Activated naive CD8-positive, alpha-beta T cell treated with anti-CD3 and anti-CD28 coated beads for 36 hours (primary cell): ENCODE measurements at places on chromosomes 5 and 9.

DNA sequence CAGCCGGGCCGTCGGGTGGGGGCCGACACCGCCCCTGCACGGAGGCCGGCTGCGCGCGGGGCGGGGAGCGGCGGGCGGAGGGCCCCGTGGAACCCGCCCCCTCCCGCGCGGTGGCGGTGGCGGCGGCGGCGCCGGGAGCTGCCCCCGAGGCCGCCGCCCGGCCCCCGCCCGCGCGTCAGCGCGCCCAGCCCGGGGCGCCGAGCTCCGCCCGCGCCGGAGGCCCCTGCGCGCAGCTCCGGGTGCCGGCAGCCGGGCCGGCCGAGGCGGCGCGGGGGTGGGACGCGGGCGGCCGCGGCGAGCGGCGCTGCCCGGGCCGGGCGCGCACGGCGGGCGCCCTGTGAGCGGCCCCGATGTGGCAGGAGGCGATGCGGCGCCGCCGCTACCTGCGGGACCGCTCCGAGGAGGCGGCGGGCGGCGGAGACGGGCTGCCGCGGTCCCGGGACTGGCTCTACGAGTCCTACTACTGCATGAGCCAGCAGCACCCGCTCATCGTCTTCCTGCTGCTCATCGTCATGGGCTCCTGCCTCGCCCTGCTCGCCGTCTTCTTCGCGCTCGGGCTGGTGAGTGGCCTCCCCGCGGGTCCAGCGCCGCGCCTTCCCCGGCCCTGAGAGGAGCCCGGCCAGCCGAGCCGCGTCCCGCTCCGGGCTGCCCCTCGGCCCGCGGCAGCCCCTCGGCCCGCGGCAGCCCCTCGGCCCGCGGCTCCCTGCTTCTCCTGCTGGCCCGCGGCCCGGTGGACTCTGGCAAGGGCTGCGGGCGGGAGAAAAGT lies at the start of gene ADCY2:
ADCY2 (plus strand) TSS at position 192 of the 766 bp plus-strand sequence; CDS start at position 351, 159 bp downstream.
- no peak for DNase-seq

DNA sequence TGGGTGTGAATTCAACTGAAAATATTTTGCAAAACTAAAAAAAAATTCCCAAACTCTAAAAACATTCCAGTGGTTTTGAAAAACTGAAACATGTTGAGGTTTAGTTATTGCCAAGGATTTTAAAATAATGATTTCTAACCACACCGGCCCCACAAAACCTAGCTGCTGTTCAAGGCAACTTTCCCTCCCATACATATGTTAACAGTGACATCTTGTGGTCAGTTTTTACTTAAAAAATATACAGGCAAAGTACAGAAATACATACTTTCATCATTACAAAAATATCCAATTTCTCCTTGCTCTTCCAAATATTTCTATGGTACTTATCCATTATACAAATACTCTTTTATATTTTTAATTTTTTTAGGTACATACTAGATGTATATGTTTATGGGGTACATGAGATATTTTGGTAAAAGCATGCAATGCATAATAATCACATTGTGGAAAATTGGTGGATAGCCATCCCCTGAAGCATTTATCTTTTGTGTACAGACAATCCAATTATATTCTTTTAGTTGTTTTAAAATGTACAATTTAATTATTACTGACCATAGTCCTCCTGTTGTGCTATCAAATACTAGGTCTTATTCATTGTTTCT lies 34.4 kb upstream of the MRPS30 start:
- no peak for DNase-seq

DNA sequence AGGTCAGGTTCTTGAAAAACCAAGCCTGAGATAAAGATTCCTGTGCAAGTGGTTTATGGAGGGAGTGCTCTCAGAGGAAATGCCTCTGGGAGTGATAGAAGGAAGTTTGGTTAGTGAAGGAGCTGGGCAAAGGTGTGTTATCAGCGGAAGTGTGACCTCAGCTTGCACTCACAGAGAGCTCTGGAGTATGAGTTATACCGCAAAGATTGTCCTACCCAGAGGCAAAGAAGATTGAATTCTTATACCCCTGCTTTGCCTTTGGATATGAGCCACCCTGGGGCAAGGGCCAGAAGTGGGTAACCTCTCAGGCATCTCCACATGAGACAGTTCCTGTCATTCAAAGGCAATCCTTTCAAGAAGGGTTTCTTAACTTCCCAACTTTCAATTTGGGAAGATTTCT lies 145.6 kb downstream of the MUSK start:
- no peak for DNase-seq

DNA sequence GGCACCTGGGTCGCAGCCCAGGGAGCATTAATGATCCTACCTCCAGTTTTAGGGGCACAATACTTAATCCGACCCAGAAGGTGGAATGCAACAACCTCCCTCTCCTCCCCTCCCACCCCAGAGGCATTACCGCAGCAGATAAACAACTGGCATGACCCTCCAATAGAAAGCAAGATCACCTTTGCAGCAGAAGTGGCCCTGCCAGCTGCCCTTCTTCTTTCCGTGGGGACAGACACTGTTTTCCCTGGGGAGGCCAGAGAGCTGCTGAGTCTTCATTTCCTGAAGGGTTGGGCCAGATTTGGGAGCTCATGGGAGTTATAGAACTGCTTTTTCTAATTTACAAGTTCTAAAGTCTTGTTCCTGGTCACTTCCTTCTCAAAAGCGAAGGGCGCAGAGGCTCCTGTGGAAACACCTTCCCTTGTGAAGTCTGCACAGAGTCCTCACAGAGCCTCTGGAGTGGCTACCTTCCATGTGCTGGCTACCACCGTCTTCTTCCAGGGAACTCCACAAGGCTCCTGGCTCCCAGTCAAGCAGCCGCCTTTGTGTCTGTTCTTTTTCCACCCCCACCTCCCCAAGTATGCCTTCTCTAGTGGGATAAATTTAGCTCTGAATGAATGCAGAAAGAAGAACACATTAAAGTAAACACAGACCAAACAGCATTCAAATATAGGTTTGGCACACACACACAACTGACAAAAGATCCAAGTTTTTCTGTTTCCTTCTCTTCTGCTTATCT lies 8.0 kb upstream of the PALM2AKAP2 start:
- no peak for DNase-seq

DNA sequence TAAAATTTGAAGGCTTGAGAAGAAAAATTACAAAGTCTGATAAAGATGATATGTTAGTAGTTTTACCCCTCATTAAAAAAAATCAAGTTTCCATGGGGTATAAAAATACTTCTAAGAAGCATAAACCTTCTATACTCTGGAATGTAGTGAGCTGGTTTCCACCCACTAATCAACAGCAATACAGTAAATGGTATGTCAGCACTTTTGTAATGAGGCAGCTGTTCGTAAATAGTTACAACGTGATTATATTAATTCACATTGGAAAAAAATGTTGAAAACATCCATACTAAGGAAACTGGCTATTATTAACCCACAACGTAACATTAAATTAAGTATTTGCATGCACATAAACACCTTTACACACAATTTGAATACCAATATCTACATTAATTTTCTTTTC lies 283.1 kb upstream of the FAM174A start:
- DNase-seq = no peak

- DNase-seq = no peak
Measured at GRCh38 chr9:13446938-13447842, 167.7 kb upstream of the MPDZ start.

- DNase-seq = no peak
Measured at GRCh38 chr5:6078881-6079280, 299.5 kb downstream of the MED10 start.

DNA sequence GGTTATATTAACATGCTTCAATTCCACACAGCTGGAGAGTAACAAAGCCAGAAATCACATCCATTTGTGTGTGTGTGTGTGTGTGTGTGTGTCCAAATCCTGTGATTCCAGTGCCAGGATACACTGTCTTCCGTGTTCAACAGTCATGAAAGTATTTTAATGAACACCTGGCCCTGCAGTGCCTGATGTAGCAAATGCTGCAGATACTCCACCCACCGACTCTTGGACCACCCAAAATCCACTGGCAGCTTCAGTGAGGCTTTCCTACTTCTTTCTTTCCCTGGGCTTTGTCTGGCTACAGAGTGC lies 13.1 kb upstream of the INSYN2B start:
- no peak for DNase-seq

DNA sequence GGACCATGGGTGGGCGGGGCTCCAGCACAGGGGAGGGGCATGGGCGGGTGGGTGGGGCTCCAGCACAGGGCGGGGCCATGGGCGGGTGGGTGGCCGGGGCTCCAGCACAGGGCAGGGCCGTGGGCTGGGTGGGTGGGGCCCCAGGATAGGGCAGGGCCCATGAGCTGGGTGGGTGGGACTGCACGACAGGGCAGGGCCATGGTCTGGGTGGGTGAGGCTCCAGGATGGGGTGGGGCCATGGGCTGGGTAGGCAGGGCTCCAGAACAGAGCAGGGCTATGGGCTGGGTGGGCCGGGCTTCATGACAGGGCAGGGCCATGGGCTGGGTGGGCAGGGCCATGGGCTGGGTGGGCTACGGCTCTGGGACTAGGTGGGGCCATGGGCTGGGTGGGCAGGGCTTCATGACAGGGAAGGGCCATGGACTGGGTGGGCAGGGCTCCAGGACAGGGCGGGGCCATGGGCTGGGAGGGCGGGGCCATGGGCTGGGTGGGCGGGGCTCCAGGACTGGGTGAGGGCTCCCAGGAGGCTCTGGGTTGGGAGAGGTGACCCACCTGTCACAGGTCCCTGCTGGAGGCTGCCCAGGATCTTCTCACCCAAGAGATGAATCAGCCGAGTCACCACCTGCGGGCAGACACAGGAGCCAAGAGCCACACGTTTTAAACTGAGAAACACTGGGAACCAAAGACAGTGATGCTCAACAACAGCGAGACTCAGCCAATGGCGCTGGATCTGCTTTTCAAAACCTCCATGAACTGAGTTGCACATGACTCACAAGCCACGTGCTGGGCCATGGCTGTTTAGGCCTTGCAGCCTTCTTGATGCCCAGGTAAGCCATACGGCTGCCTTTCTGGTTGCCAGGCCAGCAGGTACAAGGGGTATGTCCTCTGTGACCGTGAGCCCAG lies 33.6 kb upstream of the NSMF start:
- DNase-seq = peak; percentile 48

GRCh38 chr9:116365056-116365471 lies 211.5 kb downstream of the PAPPA start:
- DNase-seq = no peak

DNA sequence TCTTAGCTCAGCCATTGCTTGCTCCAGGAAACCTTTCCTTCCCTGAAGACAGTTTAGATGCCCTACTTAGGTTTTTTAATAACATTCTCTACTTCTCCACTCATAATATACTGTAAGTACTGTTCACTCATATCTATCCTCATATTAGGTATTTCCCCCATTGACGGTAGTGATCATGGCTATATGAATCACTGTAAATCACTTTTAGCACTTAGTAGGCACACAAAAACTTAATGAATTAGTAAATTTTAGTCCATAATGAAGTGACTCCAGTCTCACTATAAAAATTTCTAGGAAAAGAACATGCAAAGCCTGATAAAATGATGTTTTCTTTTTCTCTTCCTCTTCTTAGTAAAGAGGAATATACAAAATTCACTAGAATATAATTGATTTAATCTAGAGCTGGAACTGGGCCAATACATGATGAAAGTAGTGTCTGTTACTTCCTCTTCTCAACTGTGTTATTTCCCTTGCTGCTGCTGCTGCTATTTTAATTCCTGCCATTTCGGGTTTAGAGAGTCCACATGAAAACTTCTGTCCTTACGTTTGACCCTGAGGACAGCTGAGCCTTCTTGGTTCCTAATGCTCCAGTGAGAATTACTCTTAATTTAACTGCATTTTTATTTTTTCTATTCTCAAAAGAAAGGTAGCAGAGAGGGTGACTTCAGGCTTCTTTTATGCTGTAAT lies 73.5 kb downstream of the LNPEP start:
- no peak for DNase-seq

GRCh38 chr5:174229068-174229467 lies 183.6 kb downstream of the NSG2 start:
- no peak for DNase-seq

GRCh38 chr5:170330568-170331054 lies 33.0 kb upstream of the LCP2 start:
- no peak for DNase-seq

DNA sequence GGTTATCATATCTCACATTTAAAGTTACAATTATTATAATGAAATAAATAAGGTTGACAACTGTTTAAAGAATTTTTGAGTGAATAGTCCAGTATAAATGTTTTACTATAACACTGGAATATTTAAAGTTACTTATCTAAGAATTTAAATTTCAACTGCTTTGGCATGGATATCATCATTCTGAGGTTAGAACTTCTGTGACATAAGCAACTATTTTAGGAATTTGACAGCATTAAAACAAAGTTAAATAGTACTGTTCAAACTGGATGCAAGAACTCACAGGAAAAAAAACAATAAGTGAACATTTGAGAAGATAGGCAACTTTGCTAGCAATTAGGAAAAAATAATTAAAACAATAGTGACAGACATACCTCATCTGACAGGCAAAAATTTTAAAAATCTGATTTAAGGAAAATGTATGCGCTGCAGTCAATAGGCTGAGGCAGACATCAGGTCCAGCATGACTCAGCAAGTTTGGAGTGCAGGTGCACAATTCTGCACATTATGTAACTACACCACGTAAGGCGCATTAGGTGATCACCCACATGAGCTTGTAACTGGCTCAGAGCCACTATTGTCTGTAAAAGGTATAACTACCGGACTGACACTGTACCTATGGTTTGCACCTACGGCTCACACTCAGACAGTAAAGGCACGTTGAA lies 180.6 kb downstream of the PDE4D start:
- no peak for DNase-seq

- no peak for DNase-seq
Measured at GRCh38 chr9:133384736-133385321, 8.7 kb downstream of the STKLD1 start.

DNA sequence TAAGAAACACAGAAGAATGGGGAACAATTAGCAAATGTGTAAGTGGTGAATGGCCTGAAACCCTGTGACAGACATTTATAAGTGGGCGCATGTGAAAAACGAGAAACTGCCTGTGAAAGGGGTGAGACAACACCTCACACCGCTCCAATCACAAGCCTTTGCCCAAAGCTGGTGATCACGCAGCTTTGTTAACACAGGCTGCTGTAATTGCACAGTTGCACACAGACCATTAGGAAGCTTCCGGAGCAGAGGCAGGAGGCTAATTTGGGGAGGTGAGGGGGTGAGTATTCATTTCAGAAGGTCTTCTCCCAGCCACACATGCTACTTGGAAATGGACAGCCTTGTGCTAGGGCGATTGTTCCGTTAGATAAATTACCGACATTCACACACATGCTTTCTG lies 294.0 kb downstream of the MED10 start:
- DNase-seq = no peak

DNA sequence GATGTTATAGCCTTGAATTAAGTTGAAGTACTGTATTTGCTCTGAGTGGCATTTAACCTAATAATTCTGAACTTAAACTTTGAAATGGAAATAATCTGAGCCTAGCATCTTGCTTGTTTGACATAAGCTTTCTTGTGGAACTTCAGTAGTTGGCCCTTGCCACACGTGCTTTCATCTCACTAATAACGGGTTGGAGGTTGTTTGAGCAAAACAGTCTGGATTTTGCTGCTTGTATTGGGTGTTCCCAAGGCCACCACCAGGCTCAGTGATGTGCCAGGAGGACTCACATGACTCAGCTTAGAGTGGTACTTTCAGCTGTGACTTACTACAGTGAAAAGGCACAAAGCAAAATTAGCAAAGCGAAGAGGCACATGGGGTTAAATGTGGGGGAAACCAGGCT lies 35.7 kb downstream of the SECISBP2 start:
- DNase-seq = no peak
